ENCODE measurements at places on chromosomes 7 and 10.

- DNase-seq: no peak
These were observed 3.4 kb upstream of the PNPLA8 start for GRCh38 chr7:108529341-108529740.

- no peak for DNase-seq
These were observed 12.5 kb downstream of the CALML5 start for GRCh38 chr10:5486853-5487235.

- DNase-seq: no peak
These were observed 27.2 kb upstream of the NUB1 start for GRCh38 chr7:151314401-151314800.

DNA sequence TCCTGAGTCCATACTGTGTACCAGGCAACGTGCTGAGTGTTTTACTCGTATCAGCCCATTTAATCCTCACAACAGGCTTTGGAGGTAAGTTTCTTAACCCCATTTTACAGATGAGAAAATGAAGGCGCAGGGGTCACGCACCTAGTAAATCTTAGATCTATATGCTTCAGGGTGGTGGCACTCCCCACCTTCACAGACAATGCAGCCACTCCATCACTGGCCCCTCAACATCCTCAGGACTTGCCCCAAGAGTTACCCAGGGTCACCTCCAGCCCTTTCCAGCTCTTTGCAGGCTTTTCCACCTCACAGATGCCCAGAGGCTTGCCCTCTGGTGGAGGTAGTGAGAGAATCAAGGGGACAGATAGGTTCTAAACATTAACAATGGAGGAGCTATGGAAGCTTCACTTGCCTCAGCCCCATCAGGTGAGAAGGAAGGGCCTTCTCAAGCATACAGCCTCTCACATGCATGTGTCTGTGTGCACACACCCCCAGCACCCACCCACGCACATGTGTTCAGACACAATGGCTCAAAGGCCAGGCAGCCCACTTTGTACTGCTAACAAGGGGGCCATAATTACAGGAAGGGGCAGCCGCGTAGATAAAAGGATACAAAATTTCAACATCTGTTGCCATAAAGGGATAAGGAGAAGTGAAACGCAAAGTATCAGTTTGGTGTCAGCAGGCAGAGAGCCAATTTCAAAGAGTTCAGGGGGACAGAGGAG, 29.1 kb downstream of the DPCD start:
- DNase-seq: no peak

DNA sequence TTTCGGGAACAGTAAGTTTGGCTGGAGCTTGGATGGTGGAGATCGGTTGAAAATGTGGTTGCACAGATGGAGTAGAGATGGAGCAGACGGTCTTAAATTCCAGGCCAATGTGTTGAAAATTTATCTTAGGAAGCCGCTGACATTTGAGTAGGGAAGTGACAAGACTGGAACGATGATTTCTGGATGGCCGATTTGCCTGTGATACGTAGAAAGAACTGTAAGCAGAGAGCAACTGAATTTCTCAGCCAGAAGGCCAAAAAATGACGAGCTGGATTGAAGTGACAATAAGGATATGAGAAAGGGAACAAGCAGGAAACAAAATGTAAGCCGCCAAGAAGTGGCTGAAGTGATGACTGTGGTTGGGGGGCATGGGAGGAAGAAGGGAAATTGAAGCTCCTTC, 687 bp upstream of the ARMC3 start:
- no peak for DNase-seq

DNA sequence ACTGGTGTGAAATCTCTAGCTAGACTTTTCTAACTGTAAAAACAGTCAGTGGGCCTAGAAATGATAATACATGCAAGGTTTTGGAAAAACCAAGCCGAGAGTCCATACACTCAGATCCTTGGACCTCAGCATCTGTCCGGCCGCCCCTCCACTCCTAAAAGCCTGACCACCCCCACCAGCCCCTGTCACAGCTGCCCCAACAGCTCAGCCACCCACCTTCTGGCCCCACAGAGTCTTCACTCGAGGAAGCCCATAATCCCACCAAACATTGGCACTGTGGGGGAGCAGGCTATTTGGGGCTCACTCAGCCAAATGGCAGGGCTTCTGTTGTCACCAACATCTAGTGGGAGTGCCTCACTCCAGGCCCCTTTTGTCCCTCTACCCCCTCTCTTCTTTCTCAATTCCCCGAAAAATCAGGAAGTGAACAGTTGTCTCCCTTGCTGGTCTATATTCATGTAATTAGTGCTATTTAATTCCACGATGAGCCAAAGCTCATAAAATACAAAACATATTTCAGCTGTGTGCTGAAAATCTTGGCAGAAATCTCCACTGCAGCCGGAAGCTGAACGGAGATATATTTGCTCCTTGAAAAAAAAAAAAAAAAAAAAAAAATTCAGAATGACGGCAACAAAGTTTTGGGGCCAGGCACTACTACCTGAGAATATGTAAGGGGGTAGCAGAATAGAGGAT, 55.5 kb downstream of the PLXNA4 start:
- no peak for DNase-seq

DNA sequence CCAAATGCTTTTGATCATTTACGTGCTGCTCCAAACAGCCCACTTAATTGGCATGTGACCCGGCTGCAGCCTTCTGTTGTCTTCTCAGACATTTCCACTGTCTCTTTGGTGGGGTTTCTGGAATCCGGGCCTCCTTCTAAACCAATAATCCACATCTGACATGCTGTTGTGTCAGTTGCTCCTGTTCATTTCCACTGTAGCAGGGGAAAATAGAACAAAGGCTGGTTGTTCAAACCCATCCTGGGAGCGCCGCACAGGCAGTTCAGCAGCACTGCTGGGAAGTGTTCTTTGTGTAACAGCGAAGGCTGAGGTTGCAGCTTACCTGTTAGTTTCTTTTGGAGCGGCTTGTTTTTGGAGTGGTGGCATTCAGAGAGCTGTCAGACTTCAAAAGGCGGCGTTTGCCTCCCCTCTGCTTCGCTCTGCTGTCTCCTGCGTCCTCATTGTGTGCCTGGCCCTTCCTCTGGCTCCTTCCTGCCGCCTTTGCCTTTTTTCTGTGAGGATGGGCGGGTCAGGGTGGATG, 149.4 kb downstream of the SNX10 start:
- no peak for DNase-seq

DNA sequence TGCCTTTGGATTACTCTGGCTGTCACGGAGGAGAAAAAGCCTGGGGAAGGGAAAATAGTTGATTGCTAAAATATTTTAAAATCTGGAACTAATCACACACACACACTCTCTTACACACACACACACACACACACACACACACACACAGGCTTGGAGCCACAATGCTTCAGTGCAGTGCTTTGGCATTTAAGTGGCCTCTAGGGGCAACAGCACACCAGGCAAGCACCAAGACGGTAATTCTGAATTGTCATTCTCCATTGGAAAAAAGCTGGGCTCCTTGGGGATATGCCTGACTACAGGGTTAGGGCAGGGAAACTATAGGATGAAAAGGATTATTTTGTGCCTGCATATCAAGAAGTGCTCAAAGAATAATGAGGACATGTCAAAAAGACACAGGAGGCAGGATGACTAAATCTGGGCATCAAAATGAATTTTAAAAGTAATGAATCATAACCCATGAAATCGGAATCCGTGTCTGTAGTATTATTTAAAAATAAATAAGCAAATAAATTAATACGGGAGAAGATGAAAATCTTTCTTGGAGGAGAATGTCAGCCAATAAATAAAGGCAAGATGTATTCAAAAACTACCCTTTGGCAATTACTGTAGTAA, 30.4 kb upstream of the DDC start:
- DNase-seq: no peak

DNA sequence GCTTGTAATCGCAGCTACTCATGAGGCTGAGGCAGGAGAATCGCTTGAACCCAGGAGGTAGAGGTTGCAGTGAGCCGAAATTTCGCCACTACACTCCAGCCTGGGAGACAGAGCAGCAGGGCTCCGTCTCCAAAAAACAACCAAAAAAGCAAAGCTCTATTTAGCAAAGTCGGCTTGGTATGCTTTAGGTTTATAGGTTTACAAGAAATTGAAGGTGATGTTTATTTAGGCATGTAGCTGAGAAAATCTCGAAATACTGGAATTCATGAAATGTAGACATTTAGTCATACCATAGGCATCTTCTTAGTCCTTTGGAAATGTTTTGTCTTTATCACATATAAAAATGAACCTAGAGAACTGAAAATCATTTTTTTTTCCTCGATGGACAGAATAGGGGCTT, 453.8 kb upstream of the ANKRD30A start:
- no peak for DNase-seq

DNA sequence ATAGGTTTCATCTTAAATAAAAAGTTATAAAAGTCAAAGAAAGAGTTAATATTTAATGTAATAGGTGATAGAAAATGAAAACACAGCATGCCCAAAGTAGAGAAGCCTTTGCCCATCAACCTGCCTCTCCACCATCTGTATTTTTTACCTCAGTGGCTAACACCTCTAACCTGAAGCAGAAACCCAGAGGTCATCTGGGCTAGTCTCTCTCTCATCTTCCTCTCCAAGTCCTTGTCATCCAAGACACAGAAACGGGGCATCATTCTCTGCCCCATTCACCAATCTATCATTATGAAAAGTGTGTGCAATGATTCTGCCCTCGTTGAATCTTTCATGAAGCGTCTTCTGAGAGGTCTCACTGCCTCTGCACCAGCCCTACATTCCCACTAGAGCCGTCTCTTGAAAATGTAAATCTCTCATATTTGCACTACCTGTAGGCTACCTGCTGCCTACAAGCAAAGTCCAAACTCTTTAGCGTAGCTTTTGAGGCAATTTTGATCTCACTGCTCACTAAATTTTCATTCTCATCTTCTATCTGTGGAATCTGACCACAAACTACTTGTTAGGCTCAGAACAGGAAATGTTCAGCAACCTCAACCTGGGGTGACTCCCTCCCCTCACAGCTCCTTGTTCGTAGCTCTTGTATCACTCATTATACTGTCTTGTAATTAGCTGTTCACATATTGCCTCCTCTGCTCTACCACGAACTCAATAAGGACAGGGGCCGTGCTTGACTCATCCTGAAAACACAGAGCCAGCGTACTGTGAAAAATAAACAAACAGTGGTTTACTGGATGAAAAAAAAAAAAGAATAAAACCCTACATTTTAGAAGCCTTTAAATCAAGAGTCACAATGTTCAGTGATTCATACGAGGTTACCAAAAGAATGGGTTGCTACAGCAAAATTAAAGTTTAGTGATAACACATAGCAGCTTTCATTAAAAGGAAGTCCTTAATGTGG, 83.1 kb downstream of the CTNNA3 start:
- no peak for DNase-seq

- no peak for DNase-seq
These were observed 1.5 kb downstream of the GIMAP8 start for GRCh38 chr7:150451833-150452461.

GRCh38 chr10:124186956-124187355, 93.6 kb upstream of the CHST15 start:
- no peak for DNase-seq

GRCh38 chr10:50512214-50512595, 111.6 kb downstream of the SGMS1 start:
- no peak for DNase-seq

- no peak for DNase-seq
These were observed 87.5 kb downstream of the CH25H start for GRCh38 chr10:89119651-89120050.

DNA sequence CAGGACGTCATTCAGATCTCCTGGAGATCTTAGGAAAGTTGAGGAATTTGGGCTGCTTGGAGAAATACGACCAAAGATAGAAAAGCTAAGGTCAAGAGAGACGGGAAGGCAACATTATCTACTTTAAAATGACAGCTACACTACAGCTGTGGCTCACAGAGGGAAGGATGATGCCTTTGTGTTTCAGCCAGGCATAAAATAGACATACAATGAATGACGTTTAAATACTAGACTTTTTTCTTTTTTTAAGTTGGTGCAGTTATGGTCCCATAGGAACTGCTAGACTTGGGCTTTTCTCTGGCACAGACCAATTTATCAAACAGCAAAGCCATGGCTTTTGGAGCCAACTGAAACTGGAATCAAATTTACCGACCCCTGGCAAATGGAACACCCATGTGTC, 164.8 kb downstream of the MAGI2 start:
- no peak for DNase-seq

DNA sequence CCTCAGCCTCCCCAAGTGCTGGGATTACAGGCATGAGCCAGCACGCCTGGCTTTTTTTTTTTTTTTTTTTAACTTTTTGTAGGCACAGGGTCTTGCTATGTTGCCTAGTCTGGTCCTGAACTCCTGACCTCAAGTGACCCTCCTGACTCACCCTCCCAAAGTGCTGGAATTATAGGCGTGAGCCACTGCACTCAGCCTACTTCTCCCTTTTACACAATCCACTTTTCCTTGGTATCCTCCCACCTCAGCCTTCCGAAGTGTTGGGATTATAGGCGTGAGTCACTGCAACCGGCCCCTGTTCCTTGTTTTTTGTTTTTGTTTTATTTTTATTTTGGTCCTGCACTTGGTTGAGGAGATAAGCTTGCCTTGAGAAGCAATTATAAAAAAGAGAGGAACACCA, 75.9 kb upstream of the KMT2C start:
- no peak for DNase-seq

DNA sequence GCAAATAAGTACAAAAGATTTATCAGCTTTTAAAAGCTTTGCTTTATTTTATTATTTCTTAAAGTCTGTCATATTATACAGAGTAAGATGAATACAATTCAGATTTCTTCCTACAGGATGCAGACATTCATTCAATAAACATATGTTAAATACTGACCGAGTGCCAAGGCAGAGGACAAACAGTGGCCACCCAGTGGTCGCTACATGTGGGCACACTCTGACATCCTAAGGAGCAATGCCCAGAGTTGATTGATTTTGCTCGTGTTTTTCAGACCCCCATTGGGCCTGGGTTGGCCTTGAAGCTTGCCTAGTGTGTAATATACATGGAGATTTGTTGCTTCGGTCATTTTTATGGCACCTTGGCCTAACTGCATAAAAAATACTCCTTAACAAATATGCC, 201.2 kb downstream of the CCDC3 start:
- DNase-seq: no peak

DNA sequence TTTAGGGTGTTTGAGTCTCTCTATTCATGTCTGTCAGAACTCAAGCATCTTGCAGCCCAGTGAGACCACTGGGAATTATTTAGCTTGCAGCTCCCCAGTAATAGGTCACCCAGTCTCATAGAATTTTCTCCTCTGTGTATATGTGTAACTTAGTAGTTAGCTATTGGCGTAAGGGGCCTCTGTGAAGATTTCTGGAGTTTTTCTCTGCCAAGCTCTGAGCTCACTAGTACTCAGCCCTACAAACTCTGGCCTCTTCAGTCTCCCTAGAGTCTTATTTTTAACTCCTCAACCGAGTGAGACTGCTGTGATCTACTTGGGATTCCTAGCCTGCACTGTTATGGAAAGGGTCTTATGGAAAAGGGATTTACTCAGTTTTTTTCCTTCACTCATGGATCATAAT, 90.2 kb downstream of the PPP1R9A start:
- no peak for DNase-seq
